CD4-positive, alpha-beta T cell treated with Interleukin-2 at 100 ng/mL for 4 hours (primary cell): ENCODE measurements at places on chromosomes 3 and 15.

DNA sequence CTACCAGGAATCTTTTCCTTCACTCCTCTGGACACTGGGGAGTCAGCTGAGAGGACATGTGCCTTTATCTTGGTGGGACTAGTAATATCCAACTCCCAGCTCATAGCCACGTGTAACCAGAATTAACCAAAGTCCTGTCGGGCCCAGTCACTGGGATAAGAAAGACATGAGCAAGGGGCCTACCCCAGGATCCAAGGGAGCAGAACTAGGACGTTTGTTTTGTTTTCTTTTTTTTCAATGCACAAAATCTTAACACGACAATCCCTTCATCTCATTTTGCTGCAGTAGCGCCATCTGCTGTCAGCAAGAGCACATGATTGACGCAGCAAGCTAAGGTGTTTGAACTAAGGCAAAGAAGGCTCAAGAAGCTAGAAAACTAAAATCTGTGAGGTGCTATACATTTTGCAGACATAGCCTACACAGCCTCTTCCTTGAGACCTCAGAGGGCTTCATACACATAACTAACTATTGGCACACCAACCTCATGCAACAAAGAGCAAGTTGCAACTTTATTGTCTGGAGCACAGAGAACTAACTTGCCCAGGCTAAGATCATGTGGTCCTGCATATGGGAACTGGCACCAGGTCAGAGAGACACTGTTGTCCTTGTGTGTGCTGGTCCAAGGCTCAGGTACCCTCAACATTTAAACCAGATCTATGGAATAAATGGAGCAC is 43.6 kb downstream of the RLBP1 start:
- DNase-seq, result peak; percentile 71

DNA sequence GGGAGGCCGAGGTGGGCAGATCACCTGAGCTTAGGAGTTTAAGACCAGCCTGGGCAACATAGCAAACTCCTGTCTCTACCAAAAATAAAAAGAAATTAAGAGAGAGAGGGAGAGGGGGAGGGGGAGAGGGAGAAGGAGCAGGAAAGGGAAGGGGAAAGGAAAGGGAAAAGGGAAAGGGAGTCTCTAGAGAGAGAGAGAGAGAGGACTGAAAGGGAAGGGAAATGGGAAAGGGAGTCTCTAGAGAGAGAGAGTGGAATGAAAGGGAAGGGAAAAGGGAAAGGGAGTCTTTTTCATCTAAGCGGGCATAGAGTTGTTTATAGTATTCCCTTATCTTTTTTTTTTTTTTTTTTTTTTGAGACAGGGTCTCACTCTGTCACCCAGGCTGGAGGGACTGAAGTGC is 148.1 kb downstream of the NEO1 start:
- no peak for DNase-seq

DNA sequence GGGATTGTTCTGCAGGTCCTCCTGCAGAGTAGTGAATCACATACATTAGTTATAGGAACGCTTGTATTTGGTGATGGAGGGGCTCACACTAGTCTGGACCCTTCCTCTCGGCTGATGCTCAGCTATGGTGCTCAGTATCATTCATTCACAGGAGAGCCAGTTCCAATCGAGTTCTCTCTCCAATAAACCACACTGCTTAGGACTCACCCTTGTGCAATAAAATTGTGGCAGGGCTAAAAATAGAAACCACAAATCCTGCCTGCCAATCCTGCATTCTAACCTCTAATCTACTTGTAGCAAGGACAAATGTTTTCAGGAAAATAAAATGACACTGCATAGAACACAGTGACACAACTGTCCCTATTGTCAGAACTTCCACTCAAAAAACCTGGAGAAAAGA is 138.4 kb upstream of the TBL1XR1 start:
- DNase-seq, result no peak

DNA sequence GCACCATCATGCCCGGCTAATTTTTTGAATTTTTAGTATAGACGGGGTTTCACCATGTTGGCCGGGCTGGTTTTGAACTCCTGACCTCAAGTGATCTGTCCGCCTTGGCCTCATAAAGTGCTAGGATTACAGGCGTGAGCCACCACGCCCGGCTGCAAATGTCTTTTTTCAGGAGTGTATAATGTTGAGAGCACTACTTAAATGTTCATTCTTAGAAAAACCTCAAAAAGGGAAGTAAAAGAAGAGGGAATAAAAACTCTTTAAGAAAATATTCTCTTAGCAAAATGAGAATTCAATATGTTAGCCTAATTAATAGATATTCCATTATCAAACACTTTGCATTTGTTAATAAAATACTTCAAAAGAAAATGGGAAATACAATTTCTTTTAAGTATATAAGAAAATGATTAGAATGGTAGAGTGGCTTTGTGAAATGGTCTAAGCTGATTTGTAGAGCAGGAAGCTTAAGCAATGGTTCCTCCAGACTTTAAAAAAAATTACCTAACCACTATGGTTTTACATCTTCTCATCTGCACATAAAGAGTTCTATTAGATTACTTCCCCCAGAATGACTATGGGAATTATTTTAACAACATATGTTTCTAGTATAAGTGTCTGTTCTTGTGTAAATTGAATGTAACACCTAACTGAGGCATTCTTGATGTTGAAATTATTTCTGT is 226.7 kb upstream of the ALCAM start:
- no peak for DNase-seq

- no peak for DNase-seq
Measured at GRCh38 chr15:99485153-99485961, 80.4 kb upstream of the MEF2A start.

- no peak for DNase-seq
Measured at GRCh38 chr3:63981980-63982379, 41.3 kb downstream of the PSMD6 start.

DNA sequence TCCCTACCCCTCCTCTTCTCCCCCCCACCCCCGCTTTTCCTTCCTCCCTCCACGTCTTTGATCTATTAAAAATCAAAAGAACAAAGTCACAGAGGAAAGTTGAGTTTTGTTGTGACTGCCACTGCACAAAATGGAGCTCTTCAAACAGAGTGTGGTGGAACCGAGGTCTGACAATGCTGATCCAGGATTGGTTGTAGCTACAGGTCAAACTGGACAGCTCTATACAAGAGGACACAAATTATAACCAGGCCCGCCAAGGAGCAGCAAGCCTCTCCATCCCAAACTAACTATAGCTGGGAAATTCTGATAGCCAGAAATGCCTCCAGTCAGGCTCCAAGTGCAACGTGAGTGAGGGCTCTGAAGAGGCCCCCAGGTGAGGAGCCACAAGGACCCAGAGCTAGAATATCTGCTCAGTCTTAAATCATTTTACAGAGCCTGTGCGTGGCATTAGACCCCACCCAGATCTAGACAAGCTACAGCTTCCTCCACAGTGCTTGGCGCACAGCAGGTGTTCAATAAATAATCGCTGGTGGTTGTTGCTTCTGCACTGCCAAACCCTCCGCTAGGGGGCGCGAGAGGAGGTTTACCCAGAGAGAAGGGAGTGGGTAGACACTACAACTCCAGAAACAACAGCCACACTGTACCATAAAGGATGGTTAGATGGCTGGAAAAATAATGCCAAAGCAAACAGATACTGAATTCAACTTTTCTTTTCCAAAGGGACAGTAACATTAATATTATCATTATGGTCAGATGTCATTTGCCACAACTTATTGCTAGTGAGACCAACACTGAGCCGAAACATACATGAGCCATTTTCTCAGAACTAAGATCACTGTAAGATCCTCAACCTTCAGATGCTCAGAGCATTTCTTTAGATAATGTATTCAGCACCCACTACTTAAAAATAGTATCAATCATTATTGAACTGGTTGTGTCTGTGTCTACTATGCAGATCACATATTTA is 44.6 kb downstream of the ZIC4 start:
- DNase-seq, result peak; percentile 5

- no peak for DNase-seq
Measured at GRCh38 chr3:37862219-37862902, 681 bp downstream of the CTDSPL start.

- no peak for DNase-seq
Measured at GRCh38 chr15:59741274-59741906, 52.3 kb upstream of the BNIP2 start.

- DNase-seq, result no peak
Measured at GRCh38 chr3:65439641-65440284, 599.0 kb downstream of the MAGI1 start.

GRCh38 chr3:66662894-66663293 is 162.1 kb upstream of the LRIG1 start:
- no peak for DNase-seq

DNA sequence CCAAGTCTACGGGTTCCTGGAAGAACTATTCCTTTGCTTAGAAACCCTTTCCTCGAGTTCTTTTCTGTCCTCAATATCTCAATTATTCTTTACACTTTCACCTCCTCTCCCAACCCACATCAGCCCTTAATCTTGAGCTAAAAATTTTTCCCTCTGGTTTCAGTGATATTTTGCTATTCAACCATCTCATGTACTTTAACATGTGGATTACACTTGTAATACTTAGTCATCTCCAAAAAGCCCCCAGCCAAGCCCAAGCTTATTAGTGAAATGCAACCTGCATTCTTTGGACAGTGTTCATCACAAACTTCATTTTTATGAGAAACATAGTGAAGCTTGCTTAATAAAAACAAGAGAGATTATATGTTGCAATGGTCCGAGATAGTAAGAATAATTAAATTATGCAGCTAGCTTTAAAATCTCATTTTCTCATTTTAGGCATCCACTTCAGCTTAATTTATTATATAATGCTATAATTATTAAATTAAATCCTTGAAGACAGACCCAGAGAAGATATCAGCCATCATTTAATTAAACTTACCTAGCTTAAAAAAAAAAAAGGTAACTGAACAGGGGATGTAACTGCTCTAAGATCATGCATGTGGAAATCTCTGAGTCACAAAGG is 534.5 kb upstream of the TBL1XR1 start:
- no peak for DNase-seq

DNA sequence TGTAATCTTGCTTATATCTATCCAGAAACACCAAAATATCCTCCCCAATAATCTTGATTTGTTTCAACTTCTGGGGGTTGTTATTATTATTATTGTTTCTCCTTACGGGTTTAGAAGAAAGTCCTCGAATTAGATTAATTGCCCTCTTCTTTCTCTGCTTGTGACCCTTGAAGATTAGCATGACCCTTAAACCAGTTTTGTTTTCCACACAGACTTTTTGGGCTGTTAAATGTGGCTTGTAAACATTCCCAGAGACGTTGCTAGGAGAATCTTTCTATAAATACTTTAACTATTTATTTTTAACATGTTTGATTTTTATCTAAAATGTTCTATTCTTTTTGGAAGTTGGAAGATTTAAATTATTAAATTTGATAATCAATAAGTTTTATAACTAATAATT is 4.3 kb upstream of the SUCNR1 start:
- no peak for DNase-seq

DNA sequence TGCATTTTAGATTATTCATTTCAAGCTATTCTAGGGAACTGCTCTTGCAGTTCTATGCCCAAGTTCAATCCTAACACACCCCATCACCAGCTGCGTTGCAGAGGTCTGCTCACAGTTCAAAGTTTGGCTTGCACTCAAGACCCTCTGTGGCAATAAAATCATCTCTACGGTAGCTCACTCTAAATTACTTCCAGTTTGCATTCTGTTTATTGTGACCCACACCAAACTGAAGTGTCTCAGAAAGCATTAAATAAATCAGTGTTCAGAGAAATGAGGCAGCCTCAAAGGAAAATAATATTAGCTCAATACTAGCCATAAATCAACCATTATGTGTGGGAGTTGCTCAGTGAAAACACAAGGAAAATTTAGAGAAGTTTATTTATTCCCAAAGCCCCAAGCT is 250.3 kb downstream of the MAGI1 start:
- no peak for DNase-seq

GRCh38 chr3:138367911-138368310 is 19.5 kb downstream of the MRAS start:
- DNase-seq, result peak; percentile 2

DNA sequence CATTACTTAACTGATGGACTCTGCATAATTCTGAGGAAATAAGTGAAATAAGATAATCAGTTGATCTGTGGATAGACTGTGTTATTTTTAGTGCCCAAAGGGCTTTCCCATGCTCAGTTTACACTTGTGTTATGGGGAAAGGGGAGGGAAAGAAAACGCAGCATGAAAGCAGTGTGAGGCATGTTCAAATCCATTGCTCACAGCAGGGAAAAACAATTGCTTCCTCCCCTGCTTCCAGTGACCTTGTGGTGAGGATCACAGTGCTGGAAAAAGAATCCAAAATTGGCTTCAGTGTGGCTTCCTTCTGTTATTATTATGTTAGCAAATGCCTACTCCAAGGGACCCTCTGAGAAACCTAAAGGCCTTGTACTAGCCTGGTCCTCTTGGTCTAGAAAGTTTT is 285.1 kb upstream of the CDIN1 start:
- no peak for DNase-seq

GRCh38 chr15:86624261-86625036 is 544.8 kb downstream of the AGBL1 start:
- DNase-seq, result peak; percentile 69

DNA sequence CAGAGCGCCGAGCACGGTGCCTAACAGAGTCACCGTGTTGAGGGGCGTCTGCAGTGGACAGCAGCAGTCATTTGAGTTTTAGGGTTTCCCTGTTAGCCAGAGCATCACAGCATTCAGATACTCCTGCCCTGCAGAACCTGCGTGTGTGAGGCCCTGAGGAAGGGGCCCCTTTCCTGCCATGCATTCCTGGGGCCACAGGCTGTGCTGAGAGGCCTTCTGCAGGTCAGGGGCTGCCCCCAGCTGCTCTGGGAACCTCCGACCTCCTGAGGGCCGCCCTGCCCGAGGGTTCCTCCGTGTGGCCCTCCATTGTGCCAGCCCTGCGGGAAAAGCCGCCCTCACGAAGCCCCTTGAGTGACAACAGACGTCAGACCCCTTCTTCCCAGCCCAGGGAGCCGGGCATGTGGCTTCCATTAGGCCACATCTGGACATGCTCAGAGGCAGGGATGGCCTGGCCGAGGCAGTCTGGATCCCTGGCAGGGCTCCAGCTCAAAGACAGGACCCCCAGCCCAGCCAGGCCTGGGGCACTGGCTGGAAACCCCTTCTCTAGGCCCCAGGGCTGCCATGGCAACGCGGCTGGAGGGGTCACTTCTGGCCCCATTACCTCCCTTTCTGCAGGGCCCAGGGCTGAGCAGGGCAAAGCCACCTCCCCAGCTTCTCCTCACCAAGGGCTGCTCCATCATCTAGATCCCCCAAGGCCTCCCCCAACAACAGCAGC is 25.3 kb downstream of the FBLN2 start:
- DNase-seq, result no peak

DNA sequence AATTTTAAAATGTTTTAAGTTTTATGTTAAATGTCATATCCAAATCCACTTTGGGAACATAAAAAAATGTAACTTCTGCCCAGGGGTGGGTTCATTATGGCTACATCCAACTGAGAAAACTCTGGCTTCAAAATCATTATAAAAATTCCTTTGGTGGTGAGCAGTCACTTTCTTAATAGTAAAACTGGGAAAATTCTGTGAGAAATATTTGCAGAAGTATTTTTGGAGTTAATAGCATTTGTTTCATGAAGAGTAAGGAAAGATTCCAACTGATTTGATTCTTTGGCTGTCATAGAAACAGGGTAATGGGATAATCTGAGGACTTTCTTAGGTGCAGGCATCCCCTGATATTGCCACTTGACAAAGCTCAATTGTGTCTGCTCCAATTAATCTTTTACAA is 38.8 kb downstream of the CPA3 start:
- no peak for DNase-seq

- no peak for DNase-seq
Measured at GRCh38 chr3:86895202-86895601, 95.7 kb downstream of the VGLL3 start.

- no peak for DNase-seq
Measured at GRCh38 chr15:80487839-80488390, 83.7 kb downstream of the ARNT2 start.
